ENCODE measurements at places on chromosomes 11 and 22.

GRCh38 chr11:72724021-72724551 is 28.1 kb downstream of the ARAP1 start:
- no peak for DNase-seq

GRCh38 chr11:128731041-128731663 is 37.3 kb downstream of the FLI1 start:
- no peak for DNase-seq

DNA sequence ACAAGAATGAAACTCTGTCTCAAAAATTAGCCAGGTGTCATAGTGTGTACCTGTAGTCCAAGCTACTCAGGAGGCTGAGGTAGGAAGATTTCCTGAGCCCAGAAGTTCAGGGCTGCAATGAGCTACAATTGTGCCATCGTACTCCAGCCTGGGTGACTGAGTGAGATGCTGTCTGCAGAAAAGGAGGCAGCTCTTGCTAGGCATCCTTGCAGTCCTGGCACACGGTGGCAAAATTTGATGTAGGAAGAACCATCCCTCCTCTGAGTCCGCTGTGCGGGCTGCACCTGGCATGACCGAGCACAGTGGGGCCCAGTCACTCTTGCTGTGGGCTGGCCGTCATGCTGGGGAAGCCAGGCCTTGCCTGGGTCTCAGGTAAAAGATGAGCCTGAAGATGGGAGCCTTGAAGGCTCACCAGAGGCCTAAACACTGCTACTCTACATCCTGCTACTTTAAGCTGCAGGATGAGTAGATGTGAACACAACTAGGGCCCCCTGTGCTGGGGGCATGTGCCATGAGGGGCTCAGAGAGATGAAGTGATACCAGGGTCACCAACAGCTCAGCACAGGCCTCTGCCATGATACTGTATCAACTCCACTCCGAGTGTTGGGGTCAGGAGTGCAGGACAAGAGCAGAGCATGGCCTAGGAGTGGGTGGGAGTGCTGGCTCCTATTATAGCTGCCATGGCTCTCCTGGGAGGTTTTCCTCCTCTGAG is 18.6 kb downstream of the CDC45 start:
- no peak for DNase-seq

DNA sequence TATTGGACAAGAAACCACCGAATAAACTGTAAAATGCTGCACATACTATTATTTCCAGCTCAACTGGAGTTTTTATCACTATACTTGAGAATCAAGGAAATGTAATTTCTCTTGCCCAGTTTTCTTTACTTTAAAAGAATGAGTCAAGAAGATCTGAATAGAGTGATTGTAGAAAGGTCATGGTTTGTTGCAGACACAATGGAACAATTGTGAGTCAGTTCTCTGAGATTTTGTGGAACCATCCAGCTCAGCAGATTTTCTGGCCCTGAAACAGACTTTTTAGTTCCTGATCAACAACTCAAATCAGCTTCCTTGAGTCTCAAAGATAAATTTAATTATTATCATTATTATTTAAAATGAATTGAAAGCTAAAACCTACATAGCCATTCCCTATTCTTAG is 1.3 kb downstream of the TCN1 start:
- DNase-seq = no peak

- DNase-seq = no peak
Measured at GRCh38 chr22:29069463-29069862, 3.4 kb upstream of the KREMEN1 start.

DNA sequence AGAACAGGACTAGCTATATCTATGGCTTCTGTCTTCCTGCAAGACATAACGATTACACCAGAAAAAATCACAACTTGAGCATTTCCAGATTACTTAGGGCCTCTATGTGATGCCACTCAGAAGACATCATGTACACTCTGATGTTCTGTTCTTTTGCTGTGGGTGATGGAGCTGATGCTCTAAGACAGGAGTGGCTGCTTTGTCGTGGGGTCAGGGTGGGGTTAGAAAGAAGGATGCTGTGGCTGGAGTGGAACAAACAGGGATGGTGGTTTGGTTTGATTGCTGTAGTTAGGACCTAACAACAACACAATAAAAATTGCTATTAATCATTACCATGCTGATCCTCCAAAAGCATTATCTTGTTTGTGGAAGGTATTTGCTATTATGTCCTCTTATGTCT is 120.3 kb upstream of the ARHGAP20 start:
- no peak for DNase-seq

Measured in GM10248 (cell line).